ENCODE measurements at places on chromosomes 5 and 9. TPM values are rescaled to one million over a fixed set of nuclear protein-coding genes. Genes with fewer than 3 reads are reported as not detected.

DNA sequence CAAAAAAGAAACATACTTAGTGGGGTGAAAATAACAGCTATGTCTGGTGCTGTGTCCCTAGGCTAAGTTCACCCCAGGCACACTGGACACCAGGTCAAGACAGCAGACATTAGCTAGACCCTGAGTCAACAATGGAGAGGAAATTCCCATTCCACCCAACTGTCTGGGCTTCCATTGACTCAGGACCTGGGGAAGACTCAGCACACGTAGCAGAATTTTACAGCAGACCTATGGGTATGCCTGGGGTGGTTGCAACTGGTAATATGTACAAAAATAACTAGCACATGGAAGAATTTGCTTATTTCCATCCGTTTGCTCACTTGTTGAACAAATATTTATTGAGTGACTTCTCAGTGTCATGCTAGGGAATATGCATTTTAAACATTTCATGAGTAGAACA is 117.0 kb downstream of the GAS1 start:
- ATAC-seq: no peak

Gene CDH10
- total RNA-seq: 0.40 TPM

Gene PHF2
- total RNA-seq: 40.7 TPM

GRCh38 chr5:133806847-133807246 is 161.6 kb downstream of the C5orf15 start:
- ATAC-seq: no peak

Gene DCTN3
- total RNA-seq: 80.5 TPM

GRCh38 chr9:28301281-28301680 is 728.0 kb upstream of the C9orf72 start:
- ATAC-seq: no peak

Gene SEMA4D
- 12.0 TPM for total RNA-seq

DNA sequence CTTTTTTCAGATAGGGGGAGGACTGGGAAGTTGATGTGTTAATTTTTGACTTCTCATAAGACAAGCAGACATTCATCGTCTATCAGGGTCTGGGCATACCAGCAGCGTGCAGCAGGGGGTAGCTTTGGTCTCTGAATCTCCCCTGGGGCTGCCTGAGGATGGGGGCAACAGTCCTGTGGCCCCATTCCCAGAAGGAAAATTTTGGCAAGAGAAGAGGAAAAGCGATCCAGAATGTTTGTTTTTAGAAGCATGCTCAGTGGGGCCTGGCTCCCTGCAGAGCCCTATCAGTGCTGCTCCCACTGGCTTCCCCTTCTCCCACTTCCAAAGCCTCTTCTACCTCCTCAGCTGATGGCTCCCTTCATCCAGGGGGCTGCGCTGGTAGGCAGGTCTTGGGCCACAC is 194.8 kb upstream of the IL12B start:
- no peak for ATAC-seq

DNA sequence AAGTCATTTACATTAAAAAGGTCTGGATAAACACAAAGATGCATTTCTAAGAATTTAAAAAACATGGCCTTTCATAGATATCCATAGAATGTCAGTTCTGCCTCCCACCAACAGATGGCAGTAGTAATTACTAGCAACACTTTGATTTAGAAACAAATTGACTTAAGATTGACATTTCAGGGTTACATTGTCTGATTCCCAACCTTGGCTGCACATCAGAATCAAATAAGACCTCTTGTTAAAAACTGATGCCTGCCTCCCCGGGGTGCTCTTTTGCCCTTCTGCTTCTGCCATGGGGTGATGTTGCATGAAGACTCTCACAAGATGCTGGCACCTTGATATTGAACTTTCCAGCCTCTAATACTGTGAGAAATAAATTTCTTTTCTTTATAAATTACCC is 146.2 kb upstream of the GPR151 start:
- ATAC-seq: no peak

Gene ADGRD2
- total RNA-seq: not detected

- ATAC-seq: no peak
Observed at GRCh38 chr5:61280205-61280604, 51.9 kb upstream of the ZSWIM6 start.

Gene SEMA6A
- 19.8 TPM for total RNA-seq

Gene TUSC1
- total RNA-seq: 20.5 TPM

DNA sequence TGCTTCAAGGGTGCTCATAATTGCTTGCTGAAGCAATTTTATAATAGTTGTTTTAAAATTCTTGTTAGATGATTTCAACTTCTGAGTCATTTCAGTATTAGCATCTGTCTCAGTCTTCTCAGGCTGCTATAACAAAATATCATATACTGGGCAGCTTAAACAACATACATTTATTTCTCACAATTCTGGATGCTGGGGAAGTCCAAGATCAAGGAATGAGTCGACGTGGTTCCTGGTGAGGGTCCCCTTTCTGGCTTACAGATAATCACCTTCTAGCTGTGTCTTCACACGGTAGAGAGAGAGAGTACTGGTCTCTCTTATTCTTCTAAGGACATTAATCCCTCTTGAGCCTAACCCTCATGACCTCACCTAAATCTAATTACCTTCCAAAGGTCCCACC is 160.4 kb downstream of the SIL1 start:
- ATAC-seq: no peak

DNA sequence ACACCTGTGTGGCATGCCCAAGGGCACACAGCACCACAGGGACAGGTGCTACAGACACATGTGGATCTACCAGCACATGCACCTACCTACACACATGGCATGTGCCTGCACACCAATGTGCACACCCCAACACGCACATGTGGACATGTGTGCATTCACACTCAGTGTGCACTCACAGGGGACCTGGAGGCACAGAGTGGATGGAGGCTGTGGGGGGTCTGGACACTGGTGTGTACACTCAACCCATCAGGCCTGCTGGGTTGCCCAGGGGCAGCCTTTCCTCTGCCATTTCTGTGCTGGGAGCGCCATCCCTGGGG is 1.7 kb downstream of the CRB2 start:
- ATAC-seq: no peak

GRCh38 chr9:78121488-78121887 is 89.9 kb upstream of the GNAQ start:
- ATAC-seq: no peak

DNA sequence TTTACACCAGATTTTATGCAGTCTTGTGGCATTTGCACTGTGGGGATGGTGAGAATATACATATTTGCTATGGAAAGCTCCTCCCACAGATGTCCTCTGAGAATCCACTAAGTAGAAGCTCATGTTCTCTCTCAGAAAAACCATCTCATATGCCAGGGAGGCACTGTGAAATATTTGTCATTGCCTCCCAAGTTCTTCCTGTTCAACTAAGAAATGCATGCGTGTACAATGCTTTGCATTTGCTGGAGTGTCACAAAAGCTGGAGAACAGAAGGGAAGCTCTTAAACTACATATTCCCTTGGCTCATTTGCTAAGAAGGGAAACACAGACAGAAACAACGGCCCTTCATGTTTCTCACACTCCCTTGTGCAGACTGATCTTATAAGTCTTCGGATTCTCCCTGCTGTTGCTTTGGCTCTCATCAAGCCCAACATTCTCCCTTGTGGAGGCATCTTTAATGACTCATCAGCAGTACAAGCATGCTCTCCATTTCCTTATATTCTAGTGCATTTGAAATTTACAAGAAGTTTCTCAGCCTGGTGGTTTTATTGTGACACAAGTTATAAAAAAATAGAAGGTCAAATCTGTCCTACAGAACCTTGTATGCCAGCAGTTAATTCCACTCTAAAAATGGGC is 220.6 kb downstream of the TRIM36 start:
- no peak for ATAC-seq

- ATAC-seq: no peak
Observed at GRCh38 chr5:75021219-75021618, 31.1 kb downstream of the GCNT4 start.

Gene CXCL14
- 1.1 TPM for total RNA-seq

- no peak for ATAC-seq
Observed at GRCh38 chr5:111337133-111337532, 112.9 kb downstream of the CAMK4 start.

Gene PDCD1LG2
- total RNA-seq: 0.47 TPM
